ENCODE measurements at places on chromosomes 5 and 9. TPM values are rescaled to one million over a fixed set of nuclear protein-coding genes. Genes with fewer than 3 reads are reported as not detected.

DNA sequence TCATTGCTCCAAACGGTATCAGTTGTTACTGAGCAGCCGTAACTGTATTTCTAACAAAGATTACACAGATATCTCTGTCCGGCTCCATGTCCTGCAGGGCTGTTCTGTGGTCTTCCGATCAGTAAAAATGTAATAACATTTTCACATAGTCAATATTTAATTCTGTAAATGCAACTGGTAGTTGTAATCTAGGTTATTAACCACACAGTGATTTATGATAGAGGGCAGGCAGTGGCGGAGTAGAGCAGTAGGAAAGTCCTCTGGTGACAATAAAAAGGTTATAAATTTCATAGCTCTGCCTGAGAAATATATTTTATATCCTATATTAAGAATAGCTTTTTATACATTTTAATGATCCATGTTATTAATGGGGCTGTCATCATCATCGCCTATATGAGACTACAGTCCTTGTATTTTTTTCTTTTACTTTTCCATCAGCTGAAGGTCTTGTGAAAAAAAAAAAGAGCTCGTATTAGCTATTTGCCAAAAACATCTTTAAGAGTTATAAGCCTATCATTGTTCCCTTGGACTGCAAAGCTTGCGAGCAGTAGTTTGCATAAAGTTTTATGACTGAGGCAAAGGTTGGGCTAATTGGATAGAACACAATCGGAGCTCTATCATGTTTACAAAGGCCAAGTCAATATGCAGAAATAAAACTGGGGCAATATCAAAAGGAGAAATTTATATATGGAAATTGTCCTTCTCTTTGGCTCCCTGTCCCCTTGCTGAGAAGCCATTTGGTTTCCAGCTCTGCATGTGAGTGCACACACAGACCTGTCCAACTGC lies 648.0 kb downstream of the IRX1 start:
- no peak for DNase-seq

GRCh38 chr9:7980691-7981289 lies 181.2 kb upstream of the DMAC1 start:
- DNase-seq, result peak; percentile 24

SH3RF2 gene
- total RNA-seq, result not detected

DNA sequence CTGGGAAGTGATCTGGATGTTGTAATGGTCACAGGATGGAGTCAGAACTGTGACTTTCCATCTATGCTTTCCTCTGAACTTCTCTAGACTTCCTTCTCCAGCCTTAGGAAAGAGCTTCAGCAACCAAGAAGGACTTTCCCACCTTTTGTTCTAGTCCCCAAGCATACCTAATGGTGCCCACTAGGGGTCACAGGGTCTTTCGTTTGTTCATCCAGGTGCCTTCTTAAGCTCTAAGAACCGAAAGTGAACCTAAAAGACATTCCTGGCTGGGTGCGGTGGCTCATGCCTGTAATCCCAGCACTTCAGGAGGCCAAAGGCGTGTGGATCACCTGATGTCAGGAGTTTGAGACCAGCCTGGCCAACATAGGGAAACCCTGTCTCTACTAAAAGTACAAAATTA lies 1.8 kb upstream of the WNT8A start:
- no peak for DNase-seq

GRCh38 chr9:125176636-125177035 lies 13.0 kb downstream of the PPP6C start:
- no peak for DNase-seq

- no peak for DNase-seq
These were observed 22.3 kb downstream of the PSMB7 start for GRCh38 chr9:124392871-124393460.

- DNase-seq, result no peak
These were observed 54.9 kb downstream of the PSAT1 start for GRCh38 chr9:78351816-78352215.

FOXE1 gene
- not detected for total RNA-seq

PTGES gene
- 0.20 TPM for total RNA-seq

DNA sequence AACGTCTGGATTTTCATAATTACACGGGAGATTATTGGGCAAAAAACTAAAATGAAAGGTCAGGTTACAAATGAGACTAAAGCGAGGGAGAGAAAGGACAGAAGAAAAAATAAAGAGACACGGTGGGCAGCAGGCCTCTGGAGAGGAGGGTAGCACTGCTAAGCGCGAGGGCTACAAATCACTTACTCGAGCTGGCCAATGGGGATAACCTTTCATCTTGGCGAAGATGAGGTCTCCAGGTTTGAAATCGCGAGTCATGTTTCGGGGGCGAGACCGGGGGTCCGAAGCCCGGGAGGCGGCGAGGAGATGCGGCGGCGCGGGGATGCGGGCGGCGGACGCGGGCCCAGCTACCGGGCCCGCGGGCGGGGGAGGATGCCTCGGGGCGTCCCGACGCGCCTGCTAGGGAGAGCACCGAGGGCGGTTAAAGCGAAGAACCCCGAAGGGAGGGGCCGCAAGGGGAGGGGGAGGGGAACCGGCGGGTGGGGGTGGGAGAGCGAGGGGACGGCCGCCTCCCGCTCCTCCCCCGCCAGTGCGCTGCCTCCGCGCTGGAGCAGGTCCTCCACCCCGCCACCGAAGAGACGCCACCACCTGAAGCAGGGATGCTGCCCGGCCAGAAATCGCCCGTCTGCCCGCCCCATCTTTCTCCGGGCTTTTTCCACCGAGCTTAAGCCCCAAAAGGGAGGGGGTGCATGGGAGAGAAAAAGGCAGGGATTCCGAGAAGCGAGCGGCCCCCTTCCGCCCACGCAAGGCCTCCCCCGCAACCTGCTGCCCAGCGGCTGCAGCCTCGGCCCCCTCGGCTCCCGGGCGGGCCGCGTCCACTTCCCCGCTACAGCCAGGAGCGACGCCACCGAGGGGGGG lies 610 bp downstream of the PSIP1 start:
- peak; percentile 63 for DNase-seq

GRCh38 chr5:102911973-102912372 lies 156.9 kb downstream of the PAM start:
- DNase-seq, result no peak

DNA sequence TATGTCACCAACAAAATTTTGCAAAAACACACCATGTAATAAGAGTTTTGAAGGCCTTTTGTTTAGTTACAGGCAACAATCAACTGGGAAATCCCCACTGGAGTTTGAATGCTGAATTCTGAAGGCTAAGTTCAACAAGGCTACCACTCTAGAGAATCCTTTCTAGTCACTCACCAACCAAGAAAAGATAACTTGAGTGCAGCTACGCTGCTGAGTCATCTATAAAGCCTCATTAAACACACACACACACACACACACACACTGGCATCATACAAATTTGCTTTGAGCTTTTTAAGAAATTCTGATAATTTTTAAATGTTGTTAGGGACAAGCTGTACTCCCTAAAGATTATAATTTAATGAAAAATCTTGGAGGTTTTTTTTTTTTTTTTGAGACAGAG lies 219.6 kb downstream of the DENND1A start:
- DNase-seq, result no peak

DNA sequence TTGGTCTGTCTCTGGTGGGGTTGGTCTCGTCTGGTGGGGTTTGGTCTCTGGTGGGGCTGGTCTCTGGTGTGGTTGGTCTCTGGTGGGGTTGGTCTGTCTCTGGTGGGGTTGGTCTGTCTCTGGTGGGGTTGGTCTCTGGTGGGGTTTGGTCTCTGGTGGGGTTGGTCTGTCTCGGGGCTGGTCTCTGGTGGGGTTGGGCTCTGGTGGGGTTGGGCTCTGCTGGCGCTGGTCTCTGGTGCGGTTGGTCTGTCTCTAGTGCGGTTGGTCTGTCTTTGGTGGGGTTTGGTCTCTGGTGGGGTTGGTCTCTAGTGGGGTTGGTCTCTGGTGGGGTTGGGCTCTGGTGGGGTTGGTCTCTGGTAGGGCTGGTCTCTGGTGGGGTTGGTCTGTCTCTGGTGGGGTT lies 16.3 kb upstream of the CD74 start:
- no peak for DNase-seq

- no peak for DNase-seq
These were observed 111.1 kb downstream of the ARHGAP26 start for GRCh38 chr5:142881076-142881783.

- peak; percentile 35 for DNase-seq
These were observed at the start of gene LRRC14B for GRCh38 chr5:191036-191948. LRRC14B (plus strand) TSS chr5:191495; CDS start chr5:191539, 44 bp downstream.

DNA sequence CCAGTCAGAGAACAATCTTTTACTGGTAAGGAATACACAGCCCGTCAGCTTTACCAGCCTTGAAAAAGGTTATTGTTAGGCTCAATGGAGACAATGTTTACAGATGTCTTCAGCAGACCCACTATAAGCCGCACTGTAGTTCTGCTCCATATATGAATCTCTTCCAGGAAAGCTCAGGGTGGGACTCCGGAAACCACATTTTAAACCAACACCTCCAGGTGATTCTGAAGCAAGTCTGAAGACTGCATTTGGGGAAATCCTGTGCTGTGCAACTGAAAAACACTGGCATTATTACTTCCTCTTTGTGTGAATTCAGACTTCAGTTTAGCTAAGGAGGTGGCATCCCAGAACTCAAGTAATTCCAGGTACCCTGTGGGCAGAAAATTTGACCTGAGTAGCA lies 3.5 kb downstream of the GZMK start:
- DNase-seq, result peak; percentile 35

DNA sequence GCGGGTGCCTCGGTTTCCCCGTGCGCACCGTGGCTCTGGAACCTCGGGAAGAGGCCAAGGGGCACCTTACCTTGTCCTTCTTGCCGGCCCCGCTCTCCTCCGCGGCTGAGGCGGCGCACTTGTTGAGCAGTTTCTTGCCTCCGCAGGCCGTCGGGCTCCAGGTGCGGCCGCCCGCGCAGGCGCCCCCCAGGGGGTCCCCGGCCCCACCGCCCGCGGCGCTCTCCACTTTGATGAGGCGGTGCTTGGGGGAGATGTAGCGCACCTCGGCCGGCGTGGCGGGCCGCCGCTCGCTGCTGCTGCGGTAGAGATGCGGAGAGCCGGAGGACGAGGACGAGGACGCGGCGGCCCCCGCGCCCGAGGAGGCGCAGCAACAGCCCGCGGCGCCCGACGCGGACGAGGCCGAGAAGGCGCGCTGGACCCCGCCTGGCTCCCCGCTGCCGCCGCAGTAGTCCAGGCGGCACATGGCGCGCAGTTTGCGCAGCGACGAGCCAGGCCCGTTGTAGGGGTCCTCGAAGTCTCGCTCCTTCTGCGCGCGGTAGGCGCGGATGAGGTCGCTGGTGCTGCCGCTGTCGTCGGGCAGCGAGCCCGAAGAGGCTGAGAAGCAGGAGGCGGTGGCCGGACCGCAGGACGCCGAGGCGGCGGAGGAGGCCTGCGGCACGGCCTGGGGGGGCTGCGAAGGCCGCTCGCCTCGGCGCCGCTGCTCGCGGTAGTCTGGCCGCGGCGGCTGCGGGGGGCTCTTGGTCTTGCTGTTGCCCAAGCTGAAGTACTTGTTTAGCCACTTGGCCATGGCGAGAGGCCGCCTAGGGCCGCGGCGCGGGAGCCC lies 957 bp downstream of the SHB start:
- DNase-seq, result peak; percentile 18

GRCh38 chr5:174601946-174602345 lies 122.4 kb upstream of the MSX2 start:
- DNase-seq, result no peak

DNA sequence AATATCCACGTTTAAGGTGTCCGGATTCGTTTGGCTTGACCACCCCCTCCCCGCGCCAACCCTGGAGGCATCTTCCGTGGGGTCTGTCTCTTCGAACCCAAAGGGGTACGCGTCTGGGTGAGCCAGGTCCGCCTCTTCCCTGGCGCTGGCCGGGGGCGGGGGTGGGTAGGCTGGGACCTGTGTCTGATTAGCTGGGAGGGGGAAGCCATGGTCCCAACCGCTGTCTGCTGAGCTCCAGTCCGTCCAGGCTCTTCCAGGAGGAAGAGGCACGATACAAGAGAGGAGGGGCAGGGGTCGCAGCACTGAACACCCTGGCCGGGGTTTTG lies at the start of gene LVRN:
LVRN (plus strand) TSS at position 237 of the 326 bp plus-strand sequence. CDS start 143 bp downstream, outside the sequence.
- no peak for DNase-seq

PCDHB9 gene
- not detected for total RNA-seq

EDIL3 gene
- total RNA-seq, result not detected

DNA sequence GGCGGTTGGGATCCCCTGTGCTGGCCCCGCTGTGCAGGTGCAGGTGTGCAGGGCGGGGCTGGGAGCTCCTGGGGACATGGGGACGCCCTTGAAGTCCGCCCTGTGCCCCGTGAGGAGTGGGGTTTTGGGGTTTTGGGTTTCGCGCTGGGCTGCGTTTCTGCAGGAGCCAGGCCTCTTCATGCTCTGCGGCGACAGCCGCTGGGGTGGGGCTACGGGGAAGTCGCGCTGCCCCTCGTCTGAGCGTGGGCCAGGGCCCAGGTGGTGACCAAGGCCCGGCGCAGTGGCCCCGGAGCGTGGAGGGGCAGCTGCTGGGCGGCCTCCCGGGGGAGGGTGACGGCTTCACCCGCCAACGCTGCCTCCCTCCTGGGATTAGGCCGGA lies 47.8 kb upstream of the IRX4 start:
- DNase-seq, result no peak

DNA sequence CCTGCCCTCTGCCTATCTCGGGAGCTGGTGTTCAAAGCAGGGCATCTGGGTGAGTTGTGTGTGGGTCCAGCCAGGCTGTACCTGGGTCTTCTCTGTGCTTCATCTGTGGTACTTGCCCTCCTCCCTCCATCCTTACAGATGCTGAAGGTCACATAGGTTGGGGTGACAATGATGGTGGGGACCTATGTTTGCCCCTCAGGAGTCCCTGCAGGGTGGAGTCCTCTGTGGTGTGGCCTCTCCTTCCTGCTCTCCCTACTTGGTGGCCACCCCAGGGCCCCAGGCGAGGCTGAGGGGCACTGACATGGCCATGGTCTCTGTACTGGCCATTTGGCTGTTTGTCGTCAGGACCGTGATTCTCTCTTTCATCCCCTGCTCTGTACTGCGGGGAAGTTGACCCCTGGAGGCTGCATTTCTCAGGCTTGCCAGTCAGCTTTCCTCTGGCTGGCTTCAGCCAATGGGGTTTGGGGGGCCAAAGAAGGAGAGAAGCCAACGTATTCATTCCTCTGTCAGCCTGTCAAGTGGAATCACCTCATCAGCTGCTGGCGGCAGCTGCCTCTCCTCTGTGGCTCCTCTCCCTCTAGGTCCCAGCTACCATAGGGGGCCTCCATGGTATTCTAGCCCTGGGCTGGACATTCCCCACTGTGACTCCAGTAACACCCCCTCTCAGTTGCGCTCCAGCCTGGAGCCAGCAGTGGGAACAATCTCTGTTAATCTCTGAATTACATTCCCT lies 4.6 kb downstream of the DCANP1 start:
- DNase-seq, result no peak

PCDHGB1 gene
- not detected for total RNA-seq

GRCh38 chr5:105506692-105507277 lies 1944.2 kb upstream of the NUDT12 start:
- DNase-seq, result no peak

Data from activated naive CD8-positive, alpha-beta T cell treated with anti-CD3 and anti-CD28 coated beads for 36 hours (primary cell).